ENCODE measurements at places on chromosomes 1 and 21. TPM values are rescaled to one million over a fixed set of nuclear protein-coding genes. Genes with fewer than 3 reads are reported as not detected.
A peak's percentile ranks its signal among the peaks of the same experiment; 100 is the strongest.

Gene GJA5
- total RNA-seq = 19.4 TPM

Gene SNRPE
- total RNA-seq = 164 TPM

Gene SYT14
- total RNA-seq = 8.6 TPM

Gene HSPB7
- total RNA-seq = 18.6 TPM

Gene LEFTY2
- total RNA-seq = not detected

- peak overlapping the region; percentile 88 for H3K4me3 ChIP-seq
- H3K27ac ChIP-seq = no peak overlapping the region
- no peaks in the 10 kb centered on the region for H3K27me3 ChIP-seq
- DNase-seq = peak; percentile 42
These were observed 991 bp downstream of the ANKRD35 start for GRCh38 chr1:145884675-145885074.

DNA sequence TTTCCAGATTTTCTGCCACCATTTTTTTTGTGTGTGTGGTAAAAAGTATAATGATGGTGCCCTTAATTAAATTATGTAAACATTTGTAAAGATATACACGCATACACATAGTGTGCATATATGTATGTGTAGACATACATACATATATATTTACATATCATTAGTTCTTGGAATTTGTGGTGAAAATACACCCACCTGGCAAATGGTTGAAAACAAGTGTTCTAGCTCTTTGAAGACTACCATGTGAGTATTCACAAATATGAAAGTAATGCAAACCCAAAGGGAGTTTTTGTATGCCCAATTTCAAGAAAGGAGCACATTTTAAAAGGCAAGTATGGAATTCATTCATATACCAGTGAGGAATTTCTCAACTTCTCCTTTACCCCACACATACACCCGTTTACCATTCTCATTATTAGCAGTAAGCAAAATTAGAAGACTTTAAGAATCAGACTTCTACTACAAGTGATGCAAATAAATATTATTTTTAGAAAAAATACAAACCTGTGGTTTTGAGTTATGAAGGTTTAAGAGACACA is 8.0 kb downstream of the RABGAP1L start:
- no peak for DNase-seq
- H3K27me3 ChIP-seq = no peaks in the 10 kb centered on the region
- H3K36me3 ChIP-seq = peaks cover 2% of the 10 kb centered on the region
- H3K4me3 ChIP-seq = no peak overlapping the region
- no peaks in the 10 kb centered on the region for H3K4me1 ChIP-seq

Measured in HFFc6 (cell line).